Stimulated activated naive CD4-positive, alpha-beta T cell (primary cell): ENCODE measurements at places on chromosomes 11 and 22.
A peak's percentile ranks its signal among the peaks of the same experiment; 100 is the strongest.

GRCh38 chr11:115325523-115325922, 178.7 kb downstream of the CADM1 start:
- DNase-seq: no peak

DNA sequence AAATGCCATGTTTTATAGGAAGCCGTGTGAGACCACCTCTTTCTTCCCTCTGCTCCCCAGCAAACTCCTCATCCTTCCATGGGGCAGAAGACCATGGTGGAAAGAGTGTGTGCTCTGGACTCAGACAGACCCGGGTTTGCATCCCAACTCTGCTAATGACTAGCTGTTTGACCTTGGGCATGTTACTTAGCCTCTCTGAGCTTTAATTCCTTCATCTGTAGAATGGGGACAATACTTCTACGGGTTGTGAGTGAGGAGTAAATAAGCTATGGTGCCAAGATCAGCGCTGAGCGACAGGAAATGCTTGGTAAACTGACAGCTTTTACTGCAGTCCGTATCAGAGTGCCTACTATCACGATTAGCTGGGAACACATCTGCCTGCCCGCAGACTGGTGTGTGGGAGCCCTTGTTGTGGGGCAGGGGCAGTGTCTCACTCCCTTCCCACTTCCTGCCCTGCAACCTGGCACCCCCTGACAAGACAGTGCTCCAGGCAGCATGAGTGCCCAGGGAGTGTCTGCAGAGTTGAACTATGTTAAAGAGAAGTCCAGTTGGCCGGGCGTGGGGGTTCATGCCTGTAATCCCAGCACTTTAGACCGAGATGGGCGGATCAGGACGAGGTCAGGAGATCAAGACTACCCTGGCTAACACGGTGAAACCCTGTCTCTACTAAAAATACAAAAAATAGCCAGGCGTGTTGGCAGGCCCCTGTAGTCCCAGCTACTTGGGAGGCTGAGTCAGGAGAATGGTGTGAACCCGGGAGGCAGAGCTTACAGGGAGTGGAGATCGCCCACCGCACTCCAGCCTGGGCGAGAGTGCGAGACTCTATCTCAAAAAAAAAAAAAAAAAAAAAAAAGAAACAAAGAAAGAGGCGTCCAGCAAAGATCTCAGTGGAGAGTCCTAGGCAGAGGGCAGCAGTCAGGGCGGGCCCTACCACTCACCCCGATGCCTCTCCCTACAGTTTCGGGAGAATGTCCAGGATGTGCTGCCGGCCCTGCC, 2.2 kb downstream of the SEC14L2 start:
- no peak for DNase-seq

- no peak for DNase-seq
These were observed 37.1 kb downstream of the NECTIN1 start for GRCh38 chr11:119691701-119692539.

GRCh38 chr22:50731811-50732624, 6.0 kb upstream of the ACR start:
- peak; percentile 46 for DNase-seq

DNA sequence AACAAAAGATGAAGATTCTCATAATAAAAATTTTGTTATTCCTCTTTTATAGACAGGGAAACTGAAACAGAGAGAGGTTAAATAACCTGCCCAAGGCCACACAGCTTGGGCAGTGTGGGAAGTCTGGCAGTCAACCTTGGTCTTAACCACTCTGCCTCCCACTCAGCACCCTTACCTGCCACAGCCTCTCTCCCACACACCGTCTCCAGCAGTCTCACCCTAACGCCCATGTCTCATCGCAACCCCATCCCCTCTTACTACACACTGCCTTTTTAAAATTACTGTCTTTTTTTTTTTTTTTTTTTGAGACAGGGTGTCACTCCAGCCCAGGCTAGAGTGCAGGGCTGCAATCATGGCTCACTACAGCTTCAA, 25.0 kb downstream of the ARRB1 start:
- no peak for DNase-seq

DNA sequence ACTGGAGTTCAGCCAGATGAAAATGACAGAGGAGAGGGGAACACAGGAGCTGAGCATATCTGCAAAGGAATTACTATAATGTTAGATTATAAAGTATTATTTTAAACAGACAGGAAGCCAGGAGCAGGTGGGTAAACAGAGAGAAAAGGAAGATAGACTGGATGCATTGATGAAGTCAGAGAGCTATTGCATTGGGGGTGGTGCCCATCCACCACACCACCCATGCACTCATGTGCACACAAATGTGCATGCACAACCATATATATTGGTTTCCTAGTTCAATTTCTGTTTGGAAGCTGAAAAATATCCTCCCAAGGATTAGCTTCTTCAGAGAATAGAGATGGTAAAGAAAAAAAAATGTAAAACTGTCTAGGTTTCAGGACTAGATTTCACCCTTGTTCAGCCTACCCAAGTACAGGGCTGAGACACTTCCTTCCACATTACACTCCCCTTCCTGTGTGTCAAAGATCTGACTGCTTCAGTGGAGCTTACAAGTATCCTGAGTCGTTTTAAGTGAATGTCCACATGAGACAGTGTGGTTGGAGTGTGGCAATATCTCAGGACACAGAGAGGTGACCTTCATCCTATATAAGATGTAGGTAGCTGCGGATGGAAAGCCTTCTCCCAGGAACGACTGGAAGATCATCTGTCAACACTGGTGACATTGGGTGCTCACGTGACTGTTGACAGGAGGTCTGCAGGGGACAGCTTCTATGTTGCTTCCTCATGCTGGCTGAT, 12.2 kb upstream of the SMPD1 start:
- no peak for DNase-seq

DNA sequence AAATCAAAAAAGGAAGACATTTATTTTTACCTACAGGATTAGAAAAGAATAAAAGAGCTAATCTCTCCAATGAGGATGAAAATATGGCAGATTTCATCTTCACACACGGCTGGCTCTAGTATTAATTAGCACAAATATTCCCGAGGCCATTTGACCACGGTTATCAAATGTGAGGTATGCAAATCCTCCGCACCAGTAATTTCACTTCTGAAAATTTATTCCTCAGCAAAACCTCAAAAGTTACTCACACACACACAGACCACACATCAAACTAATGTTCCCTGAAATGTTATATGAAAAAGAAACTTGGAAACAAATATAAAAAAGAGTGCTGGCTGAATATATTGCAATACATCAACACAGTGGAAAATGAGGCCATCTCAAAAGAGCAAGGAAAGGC, 32.8 kb downstream of the CELSR1 start:
- no peak for DNase-seq

DNA sequence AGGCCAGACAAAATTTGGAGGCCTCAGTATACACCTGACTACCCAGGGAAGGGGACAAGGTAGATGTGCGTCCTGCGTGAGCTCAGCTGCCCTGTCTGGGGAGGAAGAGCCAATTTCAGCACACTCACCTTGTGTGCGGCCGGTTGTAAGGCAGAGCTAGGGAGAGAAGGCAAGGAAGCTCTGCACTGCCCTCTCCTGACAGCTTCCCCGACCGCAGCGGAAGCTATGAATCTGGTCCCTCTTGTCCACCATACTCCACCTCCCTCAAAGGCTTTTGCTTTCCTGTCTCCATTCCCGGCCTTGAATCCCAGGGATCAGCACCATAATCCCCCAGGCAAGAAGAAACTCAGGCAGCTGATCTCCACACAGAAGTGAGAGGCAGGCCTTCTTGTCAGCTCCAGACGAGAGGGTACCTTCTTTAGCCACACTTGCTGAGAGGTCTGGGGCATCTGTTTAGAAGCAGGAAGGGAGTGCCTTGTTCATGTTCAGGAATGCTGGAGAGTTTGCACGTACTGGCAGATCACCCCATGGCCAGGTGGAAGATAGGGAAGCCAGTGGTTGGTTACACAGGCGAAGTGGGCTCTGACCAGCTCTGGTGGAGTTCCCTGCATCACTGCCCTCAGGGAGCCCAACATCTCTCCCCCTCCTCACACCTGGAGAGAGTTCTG, 62.5 kb downstream of the FEZ1 start:
- DNase-seq: no peak

DNA sequence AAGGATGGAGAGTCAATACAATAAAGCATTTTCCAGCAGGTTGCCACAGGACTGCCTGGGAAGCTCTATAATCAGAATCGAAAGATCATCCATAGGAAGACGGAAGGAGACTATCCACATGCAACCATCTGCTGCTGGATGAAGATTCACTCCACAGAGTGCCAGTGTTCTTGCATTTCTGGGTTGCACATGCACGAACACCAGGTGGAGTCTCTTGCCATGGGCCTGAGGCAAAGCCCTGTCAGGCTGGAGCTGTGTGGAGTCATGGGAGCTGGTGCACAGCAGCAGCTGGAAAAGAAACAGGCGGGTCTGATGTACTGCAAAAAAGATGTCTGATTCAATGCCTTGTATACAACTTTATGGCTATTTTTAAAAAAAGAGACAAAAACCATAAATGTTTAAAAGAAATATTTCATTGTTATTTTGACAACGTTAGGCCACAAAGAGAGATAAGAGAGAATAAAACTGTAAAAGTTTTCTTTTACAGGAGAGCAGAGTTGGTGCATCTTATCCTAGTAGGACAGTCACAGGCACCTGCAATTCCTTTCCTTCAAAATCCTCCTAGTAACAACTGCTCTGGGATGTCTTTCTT, 12.9 kb upstream of the FAT3 start:
- DNase-seq: no peak

DNA sequence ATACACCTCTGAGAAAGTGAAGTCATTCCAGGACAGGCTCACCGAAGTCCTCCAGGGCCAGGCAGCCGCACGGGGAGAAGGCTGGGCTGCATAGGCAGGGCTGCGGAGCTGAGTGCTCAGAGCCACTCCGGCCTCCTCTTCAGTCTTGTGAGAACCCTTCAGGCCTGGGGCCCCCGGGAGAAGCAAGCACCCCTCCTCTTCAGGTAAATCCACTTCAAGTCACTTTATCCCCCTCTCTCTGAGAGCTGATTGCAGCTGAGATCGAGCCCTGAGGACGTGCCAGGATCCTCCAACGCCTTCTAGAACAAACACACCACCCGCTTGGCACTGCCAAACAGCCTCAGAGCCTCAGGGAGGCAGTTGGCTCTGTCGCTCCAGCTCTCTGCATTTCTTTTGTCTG, 1526.3 kb downstream of the BRD1 start:
- DNase-seq: no peak

- no peak for DNase-seq
These were observed 21.8 kb downstream of the CLMP start for GRCh38 chr11:123173040-123173855.

DNA sequence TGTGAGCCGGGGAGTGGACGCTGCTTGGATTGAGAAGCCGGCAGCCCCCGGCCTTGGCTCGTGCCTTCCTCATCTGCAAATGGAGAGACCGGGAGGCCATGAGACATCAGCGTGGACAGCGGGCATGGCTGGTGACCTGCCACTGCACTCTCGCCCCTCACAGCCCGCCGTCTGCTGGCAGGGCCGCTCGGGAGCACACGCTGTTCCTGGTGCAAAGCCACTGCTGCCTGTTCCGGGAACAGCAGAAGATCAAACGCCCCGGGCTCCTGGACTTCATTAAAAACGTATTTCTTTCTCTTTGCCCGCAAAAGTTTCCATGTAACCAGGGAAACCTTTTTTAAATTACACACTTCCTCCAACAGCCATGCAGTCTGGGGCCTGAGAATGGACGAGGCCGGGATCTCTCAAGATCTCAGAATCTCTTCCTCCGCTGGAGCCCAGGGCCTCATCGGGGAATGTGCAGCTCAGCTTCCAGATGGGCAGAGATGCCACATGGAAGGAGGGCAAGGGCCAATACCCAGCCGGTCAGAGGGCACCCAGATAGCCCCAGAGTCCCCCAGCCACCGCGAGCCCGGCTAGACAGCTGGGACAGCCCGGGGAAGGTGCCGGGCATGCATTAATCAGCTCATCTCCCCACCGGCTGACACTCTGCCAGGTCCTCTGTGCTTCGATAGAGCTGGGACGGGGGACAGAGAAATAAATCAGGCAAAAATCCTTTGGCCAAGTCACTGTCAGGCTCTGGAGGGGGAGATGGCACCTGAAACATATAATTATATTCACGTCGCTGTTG, 62.8 kb upstream of the PRR5 start:
- no peak for DNase-seq

- no peak for DNase-seq
These were observed 6.2 kb upstream of the MPEG1 start for GRCh38 chr11:59218893-59219292.

GRCh38 chr22:36611241-36611976, 82.4 kb upstream of the EIF3D start:
- no peak for DNase-seq

DNA sequence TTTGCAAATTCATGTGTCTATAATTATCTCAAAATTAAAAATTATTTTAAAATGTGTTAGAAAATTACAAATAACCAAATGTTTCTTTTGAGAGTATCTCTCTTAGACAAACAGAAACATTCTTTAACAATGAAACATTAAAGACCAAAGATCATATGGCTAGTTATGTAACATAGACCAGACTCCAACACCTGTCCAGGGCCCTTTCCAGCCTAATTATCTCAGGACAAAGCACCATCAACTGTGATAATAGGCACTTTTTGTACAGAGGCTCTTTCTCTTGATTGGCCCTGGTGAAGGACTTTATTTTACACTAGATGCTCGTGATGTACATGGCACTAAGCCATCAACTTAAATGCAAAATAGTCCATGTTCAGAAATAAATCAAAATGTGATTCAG, 5.0 kb upstream of the PLEKHA7 start:
- no peak for DNase-seq

GRCh38 chr11:106322106-106322505, 244.6 kb downstream of the AASDHPPT start:
- no peak for DNase-seq

DNA sequence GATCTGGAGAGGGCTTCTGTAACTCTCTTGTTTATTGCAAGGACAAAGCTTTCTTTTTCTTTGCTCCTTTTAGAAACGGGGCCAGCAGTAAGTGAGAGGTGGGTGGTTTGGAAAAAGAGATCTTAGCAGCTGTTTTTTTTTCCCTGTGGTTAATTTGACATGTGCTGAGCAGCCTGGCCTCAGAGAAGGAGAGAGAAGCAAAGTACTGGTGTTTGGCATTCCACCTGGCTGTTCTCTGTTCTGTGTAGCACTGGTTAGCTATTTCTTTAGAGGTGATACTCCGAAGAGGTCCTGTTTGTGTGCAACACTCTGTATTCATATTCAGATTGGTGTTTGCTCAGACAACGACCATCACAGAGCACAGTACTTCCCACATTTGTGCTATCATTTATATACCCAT, 80.8 kb upstream of the SORL1-AS1 start:
- DNase-seq: no peak

- no peak for DNase-seq
These were observed 12.0 kb downstream of the KMT2A start for GRCh38 chr11:118448294-118448693.

DNA sequence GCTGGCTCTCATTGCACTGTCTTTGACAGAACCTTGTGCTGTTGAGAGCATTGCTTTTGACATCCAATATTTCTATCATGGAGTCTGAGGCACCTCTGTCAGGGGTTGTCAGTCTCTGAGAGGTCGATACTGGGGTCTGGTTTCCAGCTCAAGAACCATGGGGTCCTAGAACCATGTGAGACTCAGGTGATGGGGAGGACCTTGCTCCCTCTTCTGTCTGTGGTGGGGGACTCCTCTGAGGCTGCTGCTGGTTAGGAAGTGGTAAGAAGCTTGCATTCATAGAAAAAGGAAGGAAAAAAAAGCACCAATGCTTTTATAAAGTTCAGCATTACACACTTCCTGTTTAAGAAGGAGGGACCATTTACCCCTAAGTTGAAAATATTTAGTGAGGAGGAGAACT, 91.8 kb upstream of the CD44 start:
- peak; percentile 53 for DNase-seq
